Muscle of back (tissue), 13 donors: ENCODE measurements at places on chromosomes 11 and 22.

DNA sequence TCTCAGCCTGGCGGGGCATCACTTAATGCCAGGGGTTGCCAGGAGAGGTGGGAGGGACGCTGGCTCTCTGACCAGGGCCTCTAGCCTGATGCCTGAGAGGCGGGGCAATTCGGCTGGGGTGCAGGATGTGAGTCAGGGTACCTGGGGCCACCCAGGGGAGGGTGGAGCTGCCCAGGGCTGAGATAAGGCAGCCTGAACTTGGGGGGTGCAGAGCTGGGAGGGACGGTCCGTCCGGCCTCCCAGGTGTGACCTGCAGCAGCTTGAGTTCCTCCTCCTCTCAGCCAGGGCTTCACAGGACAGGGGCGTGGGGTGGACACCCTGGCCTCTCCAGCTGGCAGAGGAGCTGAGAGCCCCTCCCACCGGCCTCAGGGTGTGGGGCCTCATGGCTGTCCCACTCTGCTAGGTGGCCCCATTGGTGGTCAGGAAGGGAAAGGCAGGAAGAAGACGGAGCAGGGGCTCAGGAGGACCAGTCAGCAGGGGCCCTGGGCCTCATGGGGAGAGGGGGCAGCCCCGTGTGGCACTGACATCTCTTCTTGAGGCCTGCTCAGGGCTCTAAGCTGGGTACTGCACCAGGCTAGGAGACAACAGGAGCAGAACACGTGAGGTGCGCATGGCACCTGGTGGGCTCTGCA lies 942 bp upstream of the RPS6KA4 start:
- no peak for DNase-seq

DNA sequence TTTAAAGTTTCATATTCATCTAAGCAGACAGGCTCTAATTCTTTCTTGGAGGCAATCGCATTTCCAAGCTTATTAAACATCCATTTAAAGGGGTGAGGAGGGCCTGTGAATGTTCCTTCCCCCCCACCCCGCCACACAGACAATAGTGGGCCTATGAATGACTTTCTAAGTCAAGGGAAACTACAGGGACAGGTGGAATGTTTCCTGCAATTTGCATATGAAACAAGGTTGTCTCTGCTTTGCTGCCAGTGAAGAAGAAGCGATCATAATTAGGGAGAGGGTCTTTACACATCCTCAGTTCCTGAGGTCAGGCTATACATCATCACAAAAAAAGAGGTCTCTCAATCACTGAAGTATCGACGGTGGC lies 127.9 kb upstream of the OPCML start:
- DNase-seq = no peak

GRCh38 chr11:79119491-79120284 lies 321.1 kb downstream of the TENM4 start:
- no peak for DNase-seq

DNA sequence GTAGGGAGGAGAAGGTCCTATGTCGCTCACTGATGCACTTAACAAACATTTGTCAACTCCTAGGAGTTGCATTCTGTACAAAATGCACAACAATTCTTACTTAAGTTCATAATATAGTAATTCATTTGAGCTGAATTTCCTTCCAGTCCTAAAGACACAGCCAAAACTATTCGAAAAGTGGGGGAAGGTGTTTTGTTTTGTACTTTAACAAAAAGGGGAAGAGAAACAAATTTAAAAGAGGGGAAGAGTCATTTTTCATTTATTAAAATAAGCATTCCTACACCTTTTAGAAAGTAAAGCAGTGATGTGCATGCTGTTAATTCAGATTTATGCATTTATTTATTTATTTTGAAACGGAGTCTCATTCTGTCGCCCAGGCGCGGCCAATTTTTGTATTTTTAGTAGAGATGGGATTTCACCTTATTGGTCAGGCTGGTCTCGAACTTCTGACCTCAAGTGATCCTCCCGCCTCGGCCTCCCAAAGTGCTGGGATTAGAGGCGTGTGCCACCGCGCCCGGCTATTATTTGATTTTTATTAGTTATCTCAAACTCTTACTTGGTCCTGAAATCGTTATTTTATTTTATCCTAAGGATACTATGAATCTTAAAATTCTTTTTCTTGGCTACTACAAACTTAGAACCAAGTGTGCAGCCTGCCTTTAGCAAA lies 1.1 kb upstream of the FANCF start:
- DNase-seq = no peak

DNA sequence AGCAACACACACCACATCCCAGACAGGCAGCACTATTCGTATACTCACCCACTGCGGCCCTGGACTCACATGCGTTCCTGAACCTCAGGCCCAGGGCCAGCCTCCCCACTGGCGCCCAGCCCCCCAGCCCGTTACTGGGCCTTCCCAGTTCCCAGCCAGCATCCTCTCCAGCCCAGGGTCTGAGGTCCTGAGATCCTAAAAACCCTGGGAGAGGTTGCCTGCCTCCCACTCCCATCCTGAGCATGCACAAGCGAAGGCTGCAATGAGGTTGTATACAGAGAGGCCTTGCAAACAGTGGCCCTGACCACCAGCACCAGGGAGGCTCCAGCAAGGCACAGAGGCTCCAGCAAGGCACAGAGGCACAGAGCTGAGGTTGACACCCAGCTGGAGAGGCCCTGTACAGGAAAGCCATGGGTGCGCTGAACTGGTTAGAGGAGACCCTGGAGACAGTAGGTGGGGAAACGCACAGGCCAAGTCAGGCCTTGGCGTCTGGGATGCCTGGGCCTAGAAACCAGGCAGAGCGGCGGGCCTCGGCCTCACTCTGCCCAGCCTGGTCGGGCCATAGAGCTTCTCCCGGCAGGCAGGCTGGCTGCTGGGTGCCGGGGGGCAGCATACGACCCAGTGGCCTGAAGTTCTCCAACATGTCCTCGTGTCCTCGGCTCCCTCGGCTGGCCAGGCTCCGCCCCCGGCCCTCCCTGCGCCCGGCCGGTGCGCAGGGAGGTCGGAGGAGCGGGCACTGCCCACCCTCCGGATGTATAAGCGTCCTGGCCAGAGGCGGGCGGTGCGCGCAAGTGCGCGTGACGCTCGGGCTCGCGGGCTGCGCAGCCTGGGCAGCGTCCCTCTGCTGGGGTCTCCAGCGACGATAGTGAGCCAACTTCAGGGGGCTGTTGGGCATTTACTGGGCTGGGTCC lies 2.3 kb upstream of the TBX1 start:
- no peak for DNase-seq

DNA sequence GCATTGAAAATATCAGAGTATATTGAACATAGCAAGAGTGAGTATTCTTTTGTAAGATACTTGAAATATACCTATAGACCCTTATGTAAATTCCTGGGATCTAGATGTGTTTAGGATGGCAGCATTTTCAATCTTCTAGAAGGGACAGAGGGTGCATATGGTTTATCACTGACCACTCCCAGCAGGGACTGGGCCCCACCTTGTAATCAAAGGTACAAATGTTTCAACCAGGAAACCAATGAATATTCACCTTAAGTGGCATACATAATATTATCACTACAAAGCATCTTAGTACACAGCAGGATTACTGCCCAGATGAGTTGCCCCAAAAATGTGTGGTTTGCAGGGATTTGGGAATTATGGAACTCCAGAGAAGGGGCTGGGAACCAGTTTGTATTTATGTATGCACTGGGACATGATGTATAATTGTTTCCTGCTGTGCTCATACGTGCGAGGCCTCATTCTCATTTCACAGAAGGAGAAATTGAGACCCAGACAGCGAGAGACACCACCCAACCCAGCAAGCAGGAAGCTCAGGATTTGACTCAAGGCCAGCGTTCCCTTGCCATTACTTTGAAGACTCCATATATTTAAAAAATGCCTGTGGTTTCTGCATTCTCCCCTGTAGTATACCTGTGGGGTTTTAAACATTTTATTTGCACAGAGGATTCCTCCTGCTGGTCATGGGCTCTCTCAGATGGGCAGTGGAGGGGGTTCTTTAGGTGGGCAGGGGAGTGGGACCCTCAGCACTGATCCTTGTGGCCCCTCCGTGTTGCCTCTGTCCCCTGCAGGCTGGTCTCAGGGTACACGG lies 5.2 kb downstream of the APOL4 start:
- DNase-seq = peak; percentile 35

- DNase-seq = no peak
Observed at GRCh38 chr11:134097166-134097565, 28.3 kb downstream of the JAM3 start.

DNA sequence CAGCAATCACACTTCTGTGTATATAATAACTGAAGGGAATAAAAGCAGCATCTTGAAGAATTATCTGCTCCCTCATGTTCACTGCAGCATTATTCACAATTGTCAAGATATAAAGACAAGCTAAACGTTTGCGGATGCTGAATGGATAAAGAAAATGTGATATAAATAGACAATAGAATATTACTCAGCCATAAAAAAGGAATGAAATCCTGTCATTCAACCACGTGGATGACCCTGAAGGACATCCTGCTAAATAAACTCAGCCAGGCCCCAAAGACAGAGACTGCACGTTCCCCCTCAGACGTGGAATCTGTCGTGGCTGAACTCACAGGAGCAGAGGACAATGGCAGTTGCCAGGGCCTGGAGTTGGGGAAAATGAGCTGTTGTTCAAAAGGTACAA lies 9.6 kb downstream of the ZNF195 start:
- DNase-seq = no peak

DNA sequence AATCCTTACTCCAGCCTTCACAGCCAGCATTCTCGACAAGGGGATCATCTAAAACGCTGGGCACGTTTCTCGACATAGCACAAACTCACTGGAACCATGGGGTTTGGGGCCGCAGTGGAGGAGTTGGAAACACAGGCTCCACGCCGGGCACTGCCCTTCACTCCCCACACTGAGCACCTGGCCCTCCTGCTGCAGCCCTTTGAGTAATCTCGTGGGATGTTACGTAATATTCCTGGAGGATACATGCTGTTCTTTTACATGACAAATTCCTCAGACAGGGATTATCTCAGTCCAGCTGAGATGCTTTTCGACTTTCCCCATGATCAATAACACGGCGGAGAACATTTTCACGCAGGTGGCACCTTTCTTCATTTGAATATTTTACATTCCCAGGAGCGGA lies 408.0 kb downstream of the SHANK2 start:
- DNase-seq = no peak

DNA sequence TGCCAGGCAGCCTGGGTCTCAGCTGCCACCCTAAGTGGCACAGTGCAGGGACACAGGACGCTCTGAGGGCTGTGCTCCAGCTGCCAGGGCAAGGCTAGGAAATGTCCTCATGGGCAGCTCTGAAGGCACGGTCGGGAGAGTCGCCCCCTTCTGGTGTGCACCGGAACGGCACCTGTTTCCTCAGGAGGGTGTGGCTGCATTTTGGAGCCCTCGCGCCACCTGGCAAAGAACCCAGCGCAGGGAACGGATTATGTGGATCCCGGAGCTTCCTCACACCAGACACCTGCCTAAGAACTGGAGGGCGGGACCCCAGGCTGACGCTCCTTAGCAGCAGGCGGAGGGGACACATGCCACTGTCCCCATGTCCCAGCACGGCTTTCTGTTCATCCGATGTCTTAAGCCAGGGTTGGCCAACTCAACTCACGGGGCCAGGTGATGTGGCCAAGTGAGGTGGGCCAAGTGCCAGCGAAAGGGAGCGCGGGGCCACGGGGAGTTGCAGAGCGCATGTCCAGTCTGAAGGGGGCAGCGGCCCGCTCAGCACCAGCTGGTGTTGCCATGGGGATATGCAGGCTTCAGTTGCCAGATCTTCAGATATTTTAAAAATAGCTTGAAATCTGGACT lies 5.1 kb upstream of the SLC22A8 start:
- no peak for DNase-seq

DNA sequence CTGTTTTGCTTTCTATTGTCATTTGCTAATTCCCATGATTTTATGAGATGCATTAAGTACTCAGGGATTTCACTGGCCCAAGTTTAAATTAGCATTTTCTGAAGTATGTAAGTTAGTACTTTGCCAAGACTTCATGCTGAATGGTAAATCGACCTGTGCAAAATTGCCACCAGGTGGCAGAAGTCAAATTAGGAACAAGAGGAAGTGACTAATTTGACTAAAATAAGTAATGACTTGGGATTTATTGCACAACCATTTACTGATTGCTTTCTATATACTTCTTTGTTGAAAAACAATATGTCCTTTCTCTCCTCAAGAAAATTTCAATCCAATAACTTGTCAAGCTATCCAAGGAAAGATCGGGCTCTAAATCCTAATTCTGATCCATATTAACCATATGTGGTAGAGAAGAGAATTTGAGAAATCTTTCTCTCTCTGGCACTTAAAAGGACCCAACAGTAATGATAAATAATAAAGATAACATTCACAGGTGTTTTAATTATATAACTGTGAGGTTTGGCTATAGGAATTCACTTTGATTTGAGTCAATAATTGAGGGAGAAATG lies 253.7 kb upstream of the CHORDC1 start:
- peak; percentile 11 for DNase-seq

DNA sequence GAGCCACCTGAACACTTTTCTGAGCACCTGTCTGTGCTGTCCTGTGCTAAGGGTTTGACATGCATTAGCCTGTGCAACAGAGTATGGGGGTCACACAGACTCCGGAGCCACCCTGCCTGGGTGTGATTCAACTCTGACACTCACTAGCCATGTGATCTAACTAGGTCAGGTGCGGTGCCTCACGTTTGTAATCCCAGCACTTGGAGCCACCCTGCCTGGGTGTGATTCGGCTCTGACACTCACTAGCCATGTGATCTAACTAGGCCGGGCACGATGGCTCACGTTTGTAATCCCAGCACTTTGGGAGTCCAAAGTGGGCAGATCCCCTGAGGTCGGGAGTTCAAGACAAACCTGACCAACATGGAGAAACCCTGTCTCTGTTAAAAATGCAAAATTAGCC lies 11.4 kb downstream of the UBE2L6 start:
- no peak for DNase-seq

DNA sequence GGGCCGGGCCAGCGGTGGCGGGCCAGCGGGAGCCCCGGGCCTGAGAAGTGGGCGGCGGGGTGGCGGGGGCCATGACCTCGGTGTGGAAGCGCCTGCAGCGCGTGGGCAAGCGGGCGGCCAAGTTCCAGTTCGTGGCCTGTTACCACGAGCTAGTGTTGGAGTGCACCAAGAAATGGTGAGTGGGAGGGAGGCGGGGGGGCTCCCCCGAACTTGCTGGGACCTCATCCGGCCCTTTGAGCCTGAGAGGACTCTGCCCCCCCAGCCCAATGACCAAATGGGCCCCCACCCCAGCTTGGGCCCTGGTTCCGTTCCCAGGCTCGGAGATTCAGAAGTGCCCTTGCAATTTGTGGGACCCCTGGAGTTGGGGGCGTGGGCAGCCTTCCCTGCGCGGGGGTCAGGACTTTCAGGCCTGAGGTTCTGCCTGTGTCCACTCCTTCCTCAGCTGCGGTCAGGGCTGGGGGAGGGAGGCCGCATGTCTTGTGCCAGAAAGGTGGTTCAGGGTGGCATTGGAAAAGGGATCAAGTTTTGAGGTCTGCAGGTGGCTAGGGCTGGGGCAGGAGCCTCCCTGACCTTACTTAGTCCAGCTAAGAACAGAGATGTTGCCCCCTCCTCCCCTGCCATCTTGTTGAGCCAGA lies 496 bp downstream of the EHBP1L1 start:
- no peak for DNase-seq

DNA sequence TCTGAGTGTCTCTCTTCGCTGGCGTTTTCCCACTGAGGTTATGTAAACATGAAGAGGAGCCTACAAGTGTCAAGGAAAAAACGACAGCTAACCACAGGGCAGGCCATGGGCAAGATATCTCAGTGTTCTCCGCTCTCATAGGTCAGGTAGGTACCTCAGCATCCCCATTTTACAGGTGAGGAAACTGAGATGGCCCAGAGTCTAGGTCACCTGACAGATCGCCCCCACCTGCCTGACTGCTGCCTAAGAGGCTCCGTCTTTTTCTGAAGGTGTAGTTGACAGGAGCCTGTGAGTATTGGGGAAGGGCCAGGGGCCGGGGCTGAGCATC lies 847 bp upstream of the NDUFA6 start:
- DNase-seq = no peak

- no peak for DNase-seq
Observed at GRCh38 chr11:2574043-2574552, 125.7 kb downstream of the KCNQ1OT1 start.
